ENCODE measurements at places on chromosomes 3 and 15.

GRCh38 chr15:48557335-48557734 lies 88.2 kb downstream of the FBN1 start:
- no peak for DNase-seq

DNA sequence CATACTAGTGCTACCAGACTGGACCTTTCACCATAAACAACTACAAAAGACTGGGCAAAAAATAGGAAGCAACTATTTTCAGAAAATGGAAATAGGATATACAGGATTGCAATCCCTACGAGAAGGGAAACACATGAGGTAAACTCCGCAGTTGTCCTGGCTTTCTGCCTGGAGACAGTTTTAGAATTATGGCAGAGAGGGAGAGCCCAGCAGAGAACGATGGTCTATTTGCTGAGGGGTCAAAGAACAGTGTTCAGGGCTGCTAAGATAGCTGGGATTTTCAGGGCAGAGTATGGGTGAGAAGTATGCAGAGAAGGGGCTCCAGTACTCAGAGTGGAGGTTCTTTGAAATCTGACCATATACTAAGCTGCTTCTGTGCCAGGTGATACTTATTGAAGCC lies 163.4 kb downstream of the CHDH start:
- DNase-seq = no peak

- no peak for DNase-seq
Observed at GRCh38 chr3:116111765-116112164, 333.5 kb downstream of the LSAMP start.

DNA sequence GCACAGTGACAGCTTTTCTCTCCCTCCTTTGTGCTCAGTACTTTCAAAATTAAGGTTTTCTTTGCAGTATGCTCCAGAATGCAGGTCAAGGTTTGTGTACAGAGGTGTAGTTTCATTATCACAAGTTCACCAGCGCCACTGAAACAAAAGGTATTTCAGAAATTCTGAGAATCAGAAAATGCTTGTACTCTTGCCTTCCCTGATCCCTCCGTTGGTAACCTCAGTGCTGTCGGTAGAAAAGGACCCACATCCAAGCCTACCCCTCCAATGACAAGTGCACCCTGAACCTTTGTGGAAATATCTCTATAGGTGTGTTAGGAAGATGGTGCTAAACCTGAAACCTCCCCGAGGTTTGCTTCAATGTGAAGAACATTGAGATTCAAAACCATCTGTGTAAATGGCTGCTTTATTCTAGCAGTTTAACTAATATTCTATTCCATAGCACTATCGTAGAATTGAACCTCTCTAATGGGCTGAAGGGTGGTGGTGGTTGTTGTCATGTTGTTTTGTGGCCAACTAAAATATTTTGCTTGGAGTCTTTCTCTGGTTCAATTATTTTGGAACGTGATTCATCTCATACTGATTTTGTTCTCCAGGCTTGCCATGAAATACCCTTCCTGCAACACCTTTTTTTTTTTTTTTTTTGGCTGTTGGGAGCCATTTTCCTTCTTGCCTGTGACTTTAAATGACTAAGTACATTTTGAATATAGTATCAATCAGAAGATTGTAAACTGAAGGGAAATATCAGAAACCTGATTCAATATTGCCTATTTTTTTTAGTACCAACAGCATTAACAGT lies 20.7 kb downstream of the ZBTB38 start:
- DNase-seq = no peak

GRCh38 chr3:195098741-195099525 lies 172.0 kb downstream of the XXYLT1 start:
- DNase-seq = no peak

GRCh38 chr15:87873516-87873915 lies 383.0 kb downstream of the NTRK3 start:
- no peak for DNase-seq

DNA sequence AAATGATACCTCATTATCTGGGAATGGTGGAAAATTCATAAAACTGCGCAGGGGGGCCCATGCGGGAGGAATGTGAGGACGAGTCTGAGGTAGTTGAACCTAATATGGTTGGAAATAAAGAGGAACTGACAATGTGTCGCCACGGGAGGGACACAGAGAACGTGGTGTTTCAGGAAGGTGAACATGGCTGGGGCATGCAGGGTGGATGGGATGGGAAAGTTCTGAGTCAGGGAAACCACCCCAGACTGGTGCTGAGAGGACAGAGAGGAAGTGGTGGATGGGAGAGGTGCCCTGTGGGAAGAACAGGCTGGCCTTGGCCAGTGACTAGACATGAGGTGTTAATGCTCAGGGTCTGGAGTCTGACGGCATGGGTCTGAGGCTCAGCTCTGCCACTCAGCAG lies 137.1 kb upstream of the WNT5A start:
- no peak for DNase-seq

DNA sequence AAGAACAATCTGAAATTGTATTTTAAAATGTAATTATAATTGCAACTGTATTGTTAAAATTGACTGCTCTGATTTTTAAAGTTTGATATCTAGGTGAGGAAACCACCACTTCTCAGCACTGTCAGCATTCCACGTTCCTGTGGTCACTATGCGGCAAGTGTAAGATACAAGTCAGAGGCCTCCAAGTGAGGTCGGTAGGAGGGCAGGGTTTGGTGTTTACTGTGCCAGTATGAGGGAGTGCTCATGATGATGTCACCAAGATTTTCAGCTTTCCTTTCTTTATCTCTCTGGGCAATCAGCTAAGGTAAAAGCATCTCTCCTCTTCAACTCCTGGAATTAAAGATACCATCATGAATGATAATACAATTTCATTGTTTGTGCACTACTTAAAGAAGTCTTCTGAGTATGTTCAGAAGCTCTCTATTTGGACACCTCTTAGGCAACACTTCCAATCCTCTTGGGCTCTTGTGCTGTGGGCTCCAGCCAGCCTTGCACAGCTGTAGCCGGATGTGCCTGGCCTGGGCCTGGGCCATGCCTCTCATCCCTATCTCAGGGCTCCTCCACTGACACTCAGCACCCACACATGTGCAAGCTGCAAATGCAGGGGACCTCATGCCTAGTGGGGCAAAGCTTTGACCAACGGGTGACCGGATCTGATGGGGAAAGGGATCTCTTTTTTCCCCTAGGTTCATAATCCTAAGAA lies 42.9 kb downstream of the CCR3 start:
- DNase-seq = no peak

GRCh38 chr3:195070336-195070735 lies 200.6 kb downstream of the XXYLT1 start:
- DNase-seq = no peak

DNA sequence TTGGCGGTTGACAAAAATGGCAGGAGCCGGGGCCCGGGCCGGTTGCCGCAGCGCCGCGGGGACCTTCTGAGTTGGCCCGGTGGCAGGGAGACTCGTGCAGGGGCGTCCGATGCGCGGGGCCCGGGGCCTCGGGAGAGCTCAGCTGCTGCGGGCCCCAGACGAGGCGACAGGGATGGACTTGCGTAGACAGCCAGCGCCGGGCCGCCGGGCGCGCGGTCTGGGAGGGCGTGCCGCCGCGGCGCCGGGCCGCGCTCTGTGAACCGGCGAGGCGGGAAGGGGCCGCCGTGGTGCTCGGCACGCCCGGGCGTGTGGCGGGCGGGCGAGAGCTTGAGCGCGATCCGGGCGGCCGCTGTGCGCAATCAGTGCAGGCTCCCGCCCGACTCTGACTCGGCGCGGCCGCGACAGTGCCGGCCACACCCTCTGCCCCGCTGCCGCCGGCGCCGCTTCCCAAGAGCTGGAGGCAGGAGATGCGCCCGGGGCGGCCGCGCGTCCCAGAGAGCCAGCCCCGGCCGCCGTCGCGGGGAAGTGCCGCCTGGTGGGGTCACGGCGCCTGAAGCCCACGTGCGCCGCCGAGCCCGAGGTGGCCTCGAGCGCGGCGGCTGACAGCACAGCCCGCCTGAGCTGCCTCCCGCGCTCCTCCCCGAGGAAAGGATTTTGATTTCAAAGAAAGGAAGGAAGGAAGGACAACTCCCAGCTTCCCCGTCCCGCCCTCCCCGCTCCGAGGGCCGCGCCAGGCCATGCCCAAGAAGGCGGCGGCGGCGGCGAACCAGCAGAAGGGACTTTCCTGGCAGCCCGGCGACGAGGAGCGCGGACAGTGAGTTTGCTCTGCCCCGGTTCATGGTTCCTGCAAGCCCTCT lies 657 bp downstream of the TLNRD1 start:
- peak; percentile 67 for DNase-seq

Measured in activated T-cell treated with anti-CD3 and anti-CD28 coated beads, Interleukin-2, amount 50 U/mL, for 1 hour (primary cell).